CD4-positive, alpha-beta memory T cell (primary cell): ENCODE measurements at places on chromosomes 2 and 18. TPM values are rescaled to one million over a fixed set of nuclear protein-coding genes. Genes with fewer than 3 reads are reported as not detected.

LTBP1 gene
- polyA plus RNA-seq = not detected

ABCG5 gene
- not detected for polyA plus RNA-seq

AQP4 gene
- not detected for polyA plus RNA-seq

GRCh38 chr2:210965472-210965871 is 409.1 kb downstream of the CPS1 start:
- no peaks in the 10 kb centered on the region for H3K36me3 ChIP-seq
- H3K4me1 ChIP-seq = no peaks in the 10 kb centered on the region
- no peaks in the 10 kb centered on the region for H3K27me3 ChIP-seq
- no peak for DNase-seq
- no peak overlapping the region for H3K4me3 ChIP-seq

FNDC4 gene
- polyA plus RNA-seq = not detected

KCNE4 gene
- polyA plus RNA-seq = not detected

ING5 gene
- polyA plus RNA-seq = 19.3 TPM

- H3K4me1 ChIP-seq = no peaks in the 10 kb centered on the region
- no peak for DNase-seq
- H3K4me3 ChIP-seq = no peak overlapping the region
- H3K27me3 ChIP-seq = no peaks in the 10 kb centered on the region
- peaks cover 26% of the 10 kb centered on the region for H3K36me3 ChIP-seq
Measured at GRCh38 chr2:113739849-113740248, 16.6 kb downstream of the SLC35F5 start.

ANKRD62 gene
- not detected for polyA plus RNA-seq

PARD6G gene
- polyA plus RNA-seq = not detected

DNA sequence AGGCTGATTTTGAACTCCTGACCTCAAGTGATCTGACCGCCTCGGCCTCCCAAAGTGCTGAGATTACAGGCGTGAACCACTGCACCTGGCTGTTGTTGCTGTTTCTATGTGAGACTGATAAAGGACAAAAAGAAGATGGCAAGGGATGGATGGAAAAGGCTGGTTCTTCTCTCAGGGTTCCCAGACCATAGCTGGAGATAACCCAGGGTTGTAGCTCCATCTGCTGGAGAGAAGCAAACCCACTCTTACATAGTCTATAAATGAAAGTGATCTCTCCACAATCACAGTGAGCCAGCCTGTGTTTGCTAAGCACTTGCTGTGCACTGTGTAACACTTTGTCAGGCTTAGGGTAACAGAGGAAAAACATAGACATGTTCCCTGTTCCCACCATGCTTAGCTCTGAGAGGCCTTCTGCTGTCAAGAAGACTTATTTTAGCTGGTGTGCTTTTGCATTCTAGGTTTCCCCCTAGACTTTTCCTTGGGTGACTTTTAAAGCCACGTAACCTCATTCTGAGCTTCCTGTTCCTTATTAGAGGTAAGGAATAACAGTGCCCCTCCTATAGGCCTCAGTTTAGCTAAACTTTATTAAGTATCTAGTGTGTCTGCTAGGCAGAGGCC is 49.7 kb downstream of the LIMS1 start:
- peaks cover 16% of the 10 kb centered on the region for H3K4me1 ChIP-seq
- no peak overlapping the region for H3K4me3 ChIP-seq
- no peaks in the 10 kb centered on the region for H3K27me3 ChIP-seq
- DNase-seq = peak; percentile 55
- no peak overlapping the region for H3K27ac ChIP-seq
- H3K36me3 ChIP-seq = no peaks in the 10 kb centered on the region

DNA sequence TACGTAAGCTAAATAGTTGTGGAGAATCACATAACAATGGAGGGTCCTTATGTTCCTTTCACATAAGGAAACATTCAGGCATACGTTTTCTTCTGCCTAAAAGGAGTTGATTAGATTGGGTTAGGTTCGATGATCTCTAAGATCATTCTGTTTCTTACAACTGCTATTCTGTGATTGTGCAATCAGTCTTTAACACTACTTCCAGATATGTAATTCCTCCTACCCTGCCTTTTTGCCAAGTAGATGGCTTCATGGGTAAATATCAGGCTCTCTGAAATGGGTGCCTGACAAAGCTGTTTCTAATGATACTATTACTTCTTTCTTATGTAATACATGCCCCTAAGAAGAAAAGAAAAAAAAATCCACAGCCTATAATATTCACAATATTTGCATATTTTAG is 321.5 kb downstream of the XIRP2 start:
- H3K36me3 ChIP-seq = no peaks in the 10 kb centered on the region
- no peak for DNase-seq
- H3K27me3 ChIP-seq = no peaks in the 10 kb centered on the region
- H3K4me3 ChIP-seq = no peak overlapping the region
- no peak overlapping the region for H3K27ac ChIP-seq

- H3K36me3 ChIP-seq = no peaks in the 10 kb centered on the region
- H3K4me1 ChIP-seq = no peaks in the 10 kb centered on the region
- H3K4me3 ChIP-seq = no peak overlapping the region
- no peak for DNase-seq
- H3K27ac ChIP-seq = no peak overlapping the region
Measured at GRCh38 chr2:99278793-99279291, 22.2 kb downstream of the LYG1 start.

CMPK2 gene
- polyA plus RNA-seq = 9.7 TPM

HOXD12 gene
- not detected for polyA plus RNA-seq

GRCh38 chr2:26172871-26173775 is at the start of gene GAREM2:
Gene GAREM2, plus strand, starts transcription at chr2:26173088. Its CDS starts 133 bp downstream, at chr2:26173221.
- H3K4me3 ChIP-seq = peak within 1 kb of the TSS; percentile 24
- peaks cover 12% of the 10 kb centered on the region for H3K4me1 ChIP-seq
- DNase-seq = no peak
- H3K27me3 ChIP-seq = peaks cover 14% of the 10 kb centered on the region
- H3K36me3 ChIP-seq = no peaks in the 10 kb centered on the region

LCT gene
- not detected for polyA plus RNA-seq

GRCh38 chr2:136052369-136053362 is 65.3 kb downstream of the CXCR4 start:
- no peaks in the 10 kb centered on the region for H3K27me3 ChIP-seq
- peak overlapping the region; percentile 31 for H3K27ac ChIP-seq
- no peak overlapping the region for H3K4me3 ChIP-seq
- no peaks in the 10 kb centered on the region for H3K36me3 ChIP-seq
- peaks cover 93% of the 10 kb centered on the region for H3K4me1 ChIP-seq
- no peak for DNase-seq

DNA sequence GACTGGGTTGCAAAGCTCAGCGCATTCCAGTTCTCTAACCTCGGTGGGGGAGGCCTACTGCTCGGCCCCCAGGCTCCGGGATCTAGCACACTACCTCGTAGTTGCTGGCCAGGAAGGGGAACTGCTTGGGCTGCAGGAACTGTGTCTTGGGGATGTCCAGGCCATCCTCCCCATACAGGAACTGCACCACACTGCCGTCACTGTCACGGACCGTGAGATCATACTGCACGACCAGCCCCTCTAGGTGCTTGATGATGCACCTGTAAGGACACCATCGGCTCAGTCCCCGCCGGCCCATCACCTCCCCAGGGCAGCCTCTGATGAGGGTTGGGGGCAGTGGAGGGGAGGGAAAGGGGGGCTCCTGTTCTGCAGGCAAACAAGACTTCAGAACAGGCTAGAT is 61.6 kb downstream of the POLR1A start:
- H3K4me1 ChIP-seq = peaks cover 30% of the 10 kb centered on the region
- no peak overlapping the region for H3K4me3 ChIP-seq
- no peak for DNase-seq
- no peak overlapping the region for H3K27ac ChIP-seq
- H3K36me3 ChIP-seq = peaks cover 41% of the 10 kb centered on the region

PGAP1 gene
- 0.43 TPM for polyA plus RNA-seq

GRCh38 chr2:187994464-187995331 is 297.0 kb upstream of the GULP1 start:
- DNase-seq = no peak
- no peaks in the 10 kb centered on the region for H3K4me1 ChIP-seq
- no peaks in the 10 kb centered on the region for H3K27me3 ChIP-seq
- no peak overlapping the region for H3K4me3 ChIP-seq

GRCh38 chr2:142603759-142604158 is 273.7 kb upstream of the KYNU start:
- H3K36me3 ChIP-seq = no peaks in the 10 kb centered on the region
- H3K27ac ChIP-seq = no peak overlapping the region
- no peaks in the 10 kb centered on the region for H3K4me1 ChIP-seq
- H3K4me3 ChIP-seq = no peak overlapping the region
- no peak for DNase-seq

REG1B gene
- not detected for polyA plus RNA-seq

DNA sequence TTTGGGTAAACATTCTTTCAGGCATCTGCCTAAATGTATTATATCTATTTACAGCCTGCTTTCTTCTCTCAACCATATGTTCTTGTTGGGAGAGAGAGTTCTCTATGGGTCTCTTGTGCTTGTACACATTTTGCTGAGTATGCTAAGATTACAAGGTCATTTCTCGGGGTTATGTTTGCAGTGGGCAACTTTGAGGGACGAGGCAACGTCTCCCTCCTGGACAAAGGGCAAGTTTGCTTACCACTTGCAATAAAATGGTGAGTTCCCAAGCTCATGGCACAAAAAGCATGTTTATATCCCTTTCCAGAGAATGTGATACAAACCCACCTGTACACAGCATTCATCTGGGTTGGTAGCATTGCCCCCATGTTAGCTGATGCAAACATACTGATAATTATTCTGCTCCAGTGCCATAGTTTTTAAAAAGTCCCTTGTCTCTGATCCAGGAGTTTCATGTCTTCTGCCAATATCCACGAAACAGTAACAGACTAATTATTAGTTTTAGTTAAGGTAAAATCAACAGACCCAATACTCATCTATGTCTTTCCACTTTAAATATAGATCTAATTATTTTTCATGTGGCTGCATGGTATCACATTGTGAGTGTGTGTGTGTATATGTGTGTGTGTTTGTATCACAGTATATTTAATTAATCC is 84.2 kb upstream of the MAPK4 start:
- H3K36me3 ChIP-seq = no peaks in the 10 kb centered on the region
- no peak overlapping the region for H3K4me3 ChIP-seq
- H3K27me3 ChIP-seq = no peaks in the 10 kb centered on the region
- DNase-seq = no peak

GRCh38 chr2:185201063-185201462 is 537.5 kb upstream of the FSIP2 start:
- no peaks in the 10 kb centered on the region for H3K27me3 ChIP-seq
- H3K36me3 ChIP-seq = no peaks in the 10 kb centered on the region
- no peak for DNase-seq
- no peak overlapping the region for H3K27ac ChIP-seq

ADCYAP1 gene
- polyA plus RNA-seq = not detected

DNA sequence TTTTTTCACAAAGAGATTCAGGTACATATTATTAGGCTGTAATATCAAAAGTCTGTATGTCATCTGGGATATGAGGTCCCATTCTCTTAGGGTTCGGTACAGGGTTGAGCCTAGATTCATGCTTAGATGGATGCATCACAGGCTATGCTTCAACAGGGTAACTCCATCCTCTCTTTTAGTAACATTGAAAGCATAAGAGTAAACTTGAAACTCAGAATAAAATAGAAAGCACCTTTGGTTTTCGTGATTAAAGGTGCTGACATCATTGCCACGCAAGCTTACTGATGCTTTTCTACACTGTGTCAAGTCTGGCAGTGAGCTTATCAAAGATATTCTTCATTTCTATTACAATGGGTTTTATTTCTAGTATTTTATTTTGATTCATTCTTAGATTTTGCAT is 419.1 kb upstream of the DSEL start:
- no peaks in the 10 kb centered on the region for H3K4me1 ChIP-seq
- no peak for DNase-seq
- H3K36me3 ChIP-seq = no peaks in the 10 kb centered on the region
- no peak overlapping the region for H3K27ac ChIP-seq
- no peak overlapping the region for H3K4me3 ChIP-seq
- no peaks in the 10 kb centered on the region for H3K27me3 ChIP-seq

CYTIP gene
- 176 TPM for polyA plus RNA-seq

GRCh38 chr2:143451642-143452281 is 322.5 kb downstream of the ARHGAP15 start:
- H3K4me1 ChIP-seq = peaks cover 66% of the 10 kb centered on the region
- no peak for DNase-seq
- no peak overlapping the region for H3K4me3 ChIP-seq
- H3K27ac ChIP-seq = no peak overlapping the region
- no peaks in the 10 kb centered on the region for H3K27me3 ChIP-seq

GRCh38 chr18:62862466-62862865 is 147.1 kb downstream of the PHLPP1 start:
- H3K27me3 ChIP-seq = no peaks in the 10 kb centered on the region
- no peaks in the 10 kb centered on the region for H3K4me1 ChIP-seq
- no peak overlapping the region for H3K27ac ChIP-seq
- H3K36me3 ChIP-seq = no peaks in the 10 kb centered on the region
- no peak for DNase-seq

- peaks cover 17% of the 10 kb centered on the region for H3K4me1 ChIP-seq
- H3K36me3 ChIP-seq = no peaks in the 10 kb centered on the region
- peak; percentile 53 for DNase-seq
- peak overlapping the region; percentile 30 for H3K4me3 ChIP-seq
- no peaks in the 10 kb centered on the region for H3K27me3 ChIP-seq
- peak overlapping the region; percentile 20 for H3K27ac ChIP-seq
Measured at GRCh38 chr2:64228126-64228678, 84.0 kb upstream of the PELI1 start.

- H3K27ac ChIP-seq = no peak overlapping the region
- DNase-seq = no peak
- no peaks in the 10 kb centered on the region for H3K4me1 ChIP-seq
- H3K27me3 ChIP-seq = no peaks in the 10 kb centered on the region
Measured at GRCh38 chr2:73020306-73020656, 51.2 kb downstream of the SFXN5 start.

- H3K4me3 ChIP-seq = no peak overlapping the region
- no peaks in the 10 kb centered on the region for H3K27me3 ChIP-seq
- DNase-seq = no peak
- H3K27ac ChIP-seq = no peak overlapping the region
- H3K36me3 ChIP-seq = no peaks in the 10 kb centered on the region
Measured at GRCh38 chr2:96877631-96878092, 7.8 kb upstream of the SEMA4C start.

DNA sequence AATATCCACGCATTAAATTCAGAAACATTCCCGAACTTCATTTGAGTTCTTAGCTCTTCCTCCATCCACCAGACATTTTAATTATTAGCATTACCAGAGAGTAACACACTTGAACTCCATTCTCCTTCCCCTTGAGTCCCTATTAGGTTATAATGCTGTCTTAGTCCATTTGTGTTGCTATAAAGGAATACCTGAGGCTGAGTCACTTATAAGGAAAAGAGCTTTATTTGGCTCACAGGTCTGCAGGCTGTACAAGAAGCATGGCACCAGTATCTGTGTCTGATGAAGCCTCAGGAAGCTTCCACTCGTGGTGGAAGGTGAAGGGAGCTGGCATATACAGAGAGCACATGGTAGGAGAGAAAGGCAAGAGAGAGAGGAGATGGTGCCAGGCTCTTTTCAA is 25.4 kb downstream of the TBC1D8 start:
- H3K4me3 ChIP-seq = no peak overlapping the region
- no peaks in the 10 kb centered on the region for H3K4me1 ChIP-seq
- H3K27me3 ChIP-seq = no peaks in the 10 kb centered on the region
- no peak for DNase-seq
- H3K36me3 ChIP-seq = no peaks in the 10 kb centered on the region

KANSL3 gene
- 17.0 TPM for polyA plus RNA-seq
